ENCODE measurements at places on chromosomes 1 and 21. TPM values are rescaled to one million over a fixed set of nuclear protein-coding genes. Genes with fewer than 3 reads are reported as not detected.

GRCh38 chr1:80282536-80282935 is 1276.0 kb upstream of the ADGRL4 start:
- DNase-seq = no peak

GRCh38 chr1:237000191-237000590 is 4.0 kb downstream of the MT1HL1 start:
- no peak for DNase-seq

GRCh38 chr1:150810958-150811659 is 3.0 kb upstream of the CTSK start:
- no peak for DNase-seq

Gene GBP5
- 147 TPM for total RNA-seq

GRCh38 chr1:98369463-98369862 is 292.1 kb upstream of the SNX7 start:
- DNase-seq = no peak

- no peak for DNase-seq
These were observed 423.8 kb upstream of the CXADR start for GRCh38 chr21:17089091-17089491.

DNA sequence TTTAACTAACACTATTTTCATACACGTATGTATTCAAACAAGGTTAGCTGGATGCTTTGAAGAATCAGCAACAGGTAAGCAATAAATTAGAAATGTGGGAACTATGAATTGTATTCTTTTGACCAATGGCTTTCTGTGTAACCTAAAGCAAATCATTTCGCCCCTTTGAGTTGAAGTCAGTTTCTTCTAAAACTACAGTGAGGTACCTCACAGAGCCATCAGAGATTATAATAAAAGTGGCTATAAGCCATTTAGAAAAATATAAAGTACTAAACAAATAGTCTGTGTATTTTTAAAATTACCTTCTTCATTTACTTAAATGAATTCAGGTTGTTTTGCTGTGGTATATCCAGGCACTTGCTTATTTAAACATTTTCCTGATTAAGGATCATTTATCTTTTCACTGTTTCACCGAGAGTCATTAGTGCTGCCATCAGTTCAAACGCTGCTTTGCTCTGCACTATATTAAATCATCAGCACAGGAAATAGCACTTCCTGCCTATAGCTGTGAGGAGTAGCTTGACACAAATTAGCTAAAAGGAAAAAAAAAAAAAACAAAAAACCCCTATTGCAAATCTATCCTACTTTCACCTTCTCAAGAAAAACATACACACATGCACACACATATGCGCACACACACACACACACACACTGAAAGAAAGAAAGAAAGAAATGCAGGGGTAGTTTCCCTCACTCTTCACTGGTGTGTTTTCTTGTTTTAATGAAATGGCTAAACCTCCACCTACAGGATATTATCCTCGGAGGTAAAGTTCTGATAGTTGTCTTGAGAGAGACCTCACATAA is 39.8 kb upstream of the C1orf105 start:
- DNase-seq = peak; percentile 36

Gene GFI1
- 115 TPM for total RNA-seq

Gene KCNJ10
- total RNA-seq = not detected

Gene GPR3
- total RNA-seq = 4.9 TPM

Gene CYP2J2
- total RNA-seq = 1.1 TPM

Gene SON
- 332 TPM for total RNA-seq

Gene KCNT2
- total RNA-seq = not detected

Gene HRNR
- not detected for total RNA-seq

Gene OR2M3
- not detected for total RNA-seq

Gene TATDN3
- 15.8 TPM for total RNA-seq

All from activated T-cell treated with anti-CD3 and anti-CD28 coated beads, Interleukin-2, amount 50 U/mL, for 4 hours (primary cell).